HL-60 (cell line): ENCODE measurements at places on chromosomes 12 and 14.
A peak's percentile ranks its signal among the peaks of the same experiment; 100 is the strongest.

- no peak for DNase-seq
Observed at GRCh38 chr14:98956661-98957060, 315.3 kb downstream of the BCL11B start.

DNA sequence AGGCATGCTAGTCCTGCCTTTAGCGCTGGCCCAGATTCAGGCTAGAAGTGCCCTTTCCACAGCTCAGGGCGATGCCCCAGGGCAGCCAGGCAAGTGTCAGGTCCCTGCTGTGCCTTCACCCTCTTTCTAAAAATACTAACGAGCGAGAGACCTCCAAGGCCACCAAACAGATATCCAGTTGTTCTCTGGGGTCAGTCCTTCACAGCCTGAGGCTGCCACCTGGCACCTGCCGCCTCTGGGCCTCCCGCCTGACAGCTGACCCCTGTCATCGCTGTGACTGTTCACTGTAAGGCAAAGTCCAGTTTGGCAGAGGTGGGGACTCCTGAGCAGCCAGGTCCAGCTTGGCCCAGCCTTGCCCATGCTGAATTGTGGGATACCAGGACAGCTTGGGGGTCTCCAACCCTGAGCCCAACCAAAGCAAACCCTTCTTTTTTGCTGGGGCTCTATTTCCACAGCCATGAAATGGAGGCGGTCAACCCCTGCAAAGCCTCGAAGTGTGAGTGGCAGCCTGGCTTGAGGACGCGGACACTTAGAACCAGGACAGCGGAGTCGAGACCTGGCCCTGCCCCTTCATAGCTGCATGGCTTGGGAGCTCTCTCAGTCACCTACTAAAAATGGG, 79.9 kb downstream of the NINJ2 start:
- DNase-seq = no peak

DNA sequence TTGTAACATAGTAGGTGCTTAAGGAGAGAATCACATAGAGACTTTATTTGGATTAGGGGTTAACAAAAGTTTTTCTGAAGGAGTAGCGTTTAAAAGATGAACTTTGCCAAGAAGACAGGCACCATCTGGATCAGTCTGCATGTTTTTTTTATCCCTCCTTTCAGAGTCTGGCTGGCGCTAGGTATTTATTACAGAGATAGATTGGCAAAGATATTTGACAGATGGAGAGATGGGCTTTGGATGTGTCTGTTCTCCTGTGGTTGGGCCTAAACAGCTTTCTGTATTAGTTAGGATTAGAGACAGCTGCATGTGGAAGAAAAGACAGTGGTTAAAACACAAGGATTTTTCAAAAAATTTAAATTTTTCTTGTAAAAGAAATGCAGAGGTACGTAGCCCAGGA, 133.9 kb downstream of the C12orf75 start:
- DNase-seq = no peak

- DNase-seq = no peak
Observed at GRCh38 chr12:49818241-49818895, 9.8 kb downstream of the NCKAP5L start.

DNA sequence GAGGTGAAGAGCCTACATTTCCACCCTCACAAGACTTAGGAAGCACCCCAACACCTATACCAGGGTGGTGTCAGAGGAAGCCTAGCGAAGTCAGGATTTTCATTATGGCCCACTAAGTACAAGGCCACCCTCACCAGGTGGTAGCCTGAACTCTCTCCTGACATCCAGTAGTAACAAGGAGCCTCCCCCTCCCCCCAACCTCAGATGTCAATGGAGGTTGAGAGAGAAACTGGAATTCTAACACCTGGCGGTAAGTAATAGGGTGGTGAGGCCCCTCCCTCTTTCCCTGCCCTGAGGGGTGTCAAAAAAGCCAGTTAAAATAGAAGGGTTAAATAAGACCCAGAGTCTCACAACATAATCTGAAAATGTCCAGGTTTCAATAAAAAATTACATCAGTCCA, 37.6 kb downstream of the SINHCAF start:
- DNase-seq = no peak

- peak; percentile 70 for DNase-seq
Observed at GRCh38 chr12:118377884-118378470, 1.6 kb downstream of the SUDS3 start.

GRCh38 chr12:101945369-101946232, 68.2 kb downstream of the DRAM1 start:
- no peak for DNase-seq

DNA sequence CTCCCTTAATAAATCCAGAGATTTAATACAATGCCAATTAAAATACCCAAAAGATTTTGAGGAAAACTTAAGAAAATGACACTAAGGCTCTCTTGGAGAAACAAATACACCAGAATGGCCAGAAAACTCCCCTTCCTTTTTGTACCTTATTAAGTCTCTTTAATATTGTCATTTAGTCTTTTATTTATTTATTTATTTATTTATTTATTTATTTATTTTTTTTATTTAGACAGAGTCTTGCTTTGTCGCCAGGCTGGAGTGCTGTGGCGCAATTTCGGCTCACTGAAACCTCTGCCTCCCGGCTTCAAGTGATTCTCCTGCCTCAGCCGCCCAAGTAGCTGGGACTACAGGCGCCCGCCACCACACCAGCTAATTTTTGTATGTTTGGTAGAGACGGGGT, 210.6 kb downstream of the DACT1 start:
- no peak for DNase-seq

DNA sequence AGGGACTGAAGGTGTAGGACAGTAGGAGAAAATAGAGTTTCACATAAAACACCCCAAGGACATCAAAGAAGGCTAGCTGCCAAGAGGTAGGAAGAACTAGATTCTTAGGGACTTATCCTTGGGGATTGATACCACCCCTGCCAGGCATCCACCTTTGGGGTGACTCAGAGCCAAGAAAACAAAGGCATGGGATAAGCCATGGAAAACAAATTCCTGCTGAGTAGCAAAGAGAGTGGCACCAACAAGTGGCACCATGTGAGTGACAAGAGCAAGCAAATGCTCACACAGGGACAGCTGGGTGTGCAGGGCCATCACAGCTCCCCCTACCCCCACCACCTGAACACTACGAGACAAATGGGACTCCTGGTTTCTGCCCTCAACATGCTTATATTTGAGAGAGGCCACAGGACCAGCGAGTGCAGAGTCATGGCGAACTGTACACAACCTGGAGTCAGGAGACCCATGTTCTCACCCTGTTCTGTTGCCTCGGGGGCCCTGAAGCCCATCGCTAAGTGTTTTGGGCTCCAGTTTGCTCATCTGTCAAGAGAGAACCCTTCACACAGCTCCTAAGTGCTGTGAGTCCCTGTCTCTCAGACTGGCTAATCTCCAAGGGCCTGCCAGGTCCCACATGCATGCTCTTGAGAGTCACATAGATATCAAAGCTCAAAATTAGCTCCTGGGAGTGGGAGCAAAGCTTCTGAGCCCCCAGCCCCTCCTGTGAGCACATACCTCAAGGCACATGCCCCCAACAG, 91.9 kb downstream of the DPF3 start:
- no peak for DNase-seq

GRCh38 chr12:122793685-122794106, 19.3 kb downstream of the CCDC62 start:
- DNase-seq = peak; percentile 45

GRCh38 chr12:98612696-98613334, 19.3 kb downstream of the SLC25A3 start:
- DNase-seq = no peak

- no peak for DNase-seq
Observed at GRCh38 chr12:67716817-67717216, 68.3 kb downstream of the DYRK2 start.

- DNase-seq = no peak
Observed at GRCh38 chr14:100652744-100653143, 65.5 kb upstream of the BEGAIN start.

GRCh38 chr14:93549595-93549994, 118.9 kb downstream of the UNC79 start:
- DNase-seq = no peak

GRCh38 chr12:122004633-122005071, 17.0 kb upstream of the BCL7A start:
- no peak for DNase-seq

GRCh38 chr14:36099619-36100018, 76.9 kb downstream of the PTCSC3 start:
- no peak for DNase-seq

DNA sequence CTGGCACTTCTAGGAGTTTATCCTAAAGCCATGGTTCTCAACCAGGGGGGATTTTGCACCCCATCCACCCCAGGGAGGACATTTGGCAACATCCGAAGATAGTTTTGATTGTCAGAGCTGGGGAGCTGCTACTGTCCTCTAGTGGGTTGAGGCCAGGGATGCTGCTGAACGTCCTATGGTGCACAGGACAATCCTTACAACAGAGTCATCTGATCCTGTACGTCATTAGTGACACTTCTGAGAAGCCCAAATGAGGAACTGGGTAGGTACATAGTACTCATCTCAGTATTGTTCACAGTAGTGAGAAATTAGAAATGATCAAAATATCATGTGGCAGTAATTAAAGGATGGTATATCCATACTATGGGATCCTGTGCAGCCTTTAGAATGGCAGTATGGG, 185.1 kb downstream of the CHST11 start:
- DNase-seq = peak; percentile 42

- DNase-seq = no peak
Observed at GRCh38 chr14:94823556-94824341, 53.8 kb upstream of the GSC start.

DNA sequence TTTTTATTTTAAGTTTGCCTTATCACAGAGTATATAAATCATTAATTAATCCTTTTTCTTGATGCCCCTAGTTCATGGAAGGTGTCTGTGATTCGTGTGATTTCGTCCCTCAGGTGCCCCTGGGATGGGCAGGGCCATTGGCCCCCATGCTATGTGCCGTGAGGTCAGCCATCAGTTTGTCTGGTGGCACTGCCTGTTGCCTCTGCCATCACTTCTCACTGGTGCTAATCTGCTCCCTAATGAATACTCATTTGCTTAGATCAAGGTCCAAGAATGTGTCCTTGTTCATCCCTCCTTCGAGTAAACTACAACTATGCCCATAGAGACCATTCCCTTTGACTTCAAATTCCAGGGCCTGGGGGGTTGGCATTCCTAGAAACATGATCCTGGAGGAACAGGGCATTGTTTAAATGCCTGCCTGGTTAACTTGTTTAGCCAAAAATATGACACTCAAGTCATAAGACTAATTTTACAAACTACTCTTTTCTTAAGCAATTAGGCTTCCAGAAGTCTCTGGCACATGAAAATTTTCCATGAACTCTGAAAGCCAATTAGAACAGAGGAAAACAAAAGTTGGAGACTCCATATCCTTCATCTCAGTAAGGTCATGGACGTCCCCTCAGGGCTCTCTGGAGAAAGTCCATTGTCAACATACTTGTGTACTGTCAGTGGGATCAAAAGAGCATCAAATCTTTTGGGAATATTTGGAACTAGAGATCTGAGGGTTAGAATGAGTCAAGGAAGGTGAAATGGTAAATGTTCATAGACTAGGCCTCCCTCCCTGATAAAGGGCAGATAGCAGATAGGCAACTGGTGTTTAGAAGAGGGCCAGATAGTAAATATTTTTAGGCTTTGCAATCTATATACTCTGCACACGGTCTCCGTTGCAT, 90.9 kb upstream of the PLXNC1 start:
- DNase-seq = no peak

GRCh38 chr12:127496255-127496654, 770.7 kb upstream of the TMEM132C start:
- DNase-seq = no peak

DNA sequence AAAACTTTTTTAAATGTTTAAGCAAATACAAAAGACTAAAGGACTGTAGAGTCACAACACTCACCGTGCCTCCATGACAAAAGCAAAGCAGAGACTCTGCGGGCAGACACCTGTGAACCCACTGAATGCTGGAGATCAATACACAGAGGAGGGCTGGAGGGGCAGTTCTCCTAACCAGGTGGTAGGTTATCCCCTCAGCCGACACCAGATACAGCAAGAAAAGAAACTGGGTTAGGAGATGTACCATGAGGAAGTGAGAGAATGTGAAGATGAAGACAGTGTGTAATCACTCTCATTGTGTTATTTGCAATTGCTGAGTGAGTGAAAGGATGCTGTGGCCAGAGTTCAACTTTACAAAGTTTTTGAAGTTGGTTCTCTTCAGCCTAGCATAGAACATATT, 480.3 kb downstream of the BCL11B start:
- no peak for DNase-seq

DNA sequence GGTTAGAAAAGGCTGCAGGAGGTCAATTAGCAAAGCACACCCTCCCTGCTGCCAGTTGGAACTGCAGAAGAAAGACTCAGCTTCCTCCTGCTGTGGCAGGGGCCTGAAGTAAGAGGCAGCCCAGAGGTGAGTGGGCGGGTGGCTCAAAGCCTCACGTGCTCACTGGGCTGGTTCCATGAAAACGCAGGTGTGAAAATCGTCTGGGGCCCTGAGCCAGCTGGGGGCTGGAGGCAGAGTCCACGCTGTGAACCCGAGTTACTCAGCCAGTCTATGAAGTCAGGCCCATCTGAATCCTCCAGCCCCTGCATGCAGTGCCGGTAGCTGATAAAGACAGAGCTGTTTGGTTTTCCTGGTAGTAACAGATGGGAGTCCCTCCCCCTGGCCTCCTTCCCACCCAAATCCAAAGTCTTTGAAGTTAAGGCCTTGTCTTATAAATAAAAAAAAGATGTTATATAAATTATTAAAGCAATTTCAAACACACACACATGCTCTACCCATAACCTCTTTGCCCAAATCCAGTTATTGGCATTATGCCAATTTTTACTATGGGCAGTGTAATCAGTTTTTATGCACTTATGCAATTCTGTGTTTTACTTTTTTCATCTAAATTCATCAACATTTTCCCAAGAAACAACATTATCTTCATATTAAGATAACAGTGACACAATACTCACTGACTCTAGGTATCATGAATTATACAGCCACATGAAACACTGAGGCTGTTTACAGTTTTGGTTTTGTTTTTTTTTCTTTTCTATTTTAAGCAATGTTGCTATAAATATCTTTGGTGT, 57.9 kb upstream of the PNMA1 start:
- DNase-seq = peak; percentile 45

- no peak for DNase-seq
Observed at GRCh38 chr12:71558445-71558844, 105.2 kb downstream of the ZFC3H1 start.

- DNase-seq = no peak
Observed at GRCh38 chr14:70473825-70474224, 21.9 kb downstream of the ADAM21 start.

DNA sequence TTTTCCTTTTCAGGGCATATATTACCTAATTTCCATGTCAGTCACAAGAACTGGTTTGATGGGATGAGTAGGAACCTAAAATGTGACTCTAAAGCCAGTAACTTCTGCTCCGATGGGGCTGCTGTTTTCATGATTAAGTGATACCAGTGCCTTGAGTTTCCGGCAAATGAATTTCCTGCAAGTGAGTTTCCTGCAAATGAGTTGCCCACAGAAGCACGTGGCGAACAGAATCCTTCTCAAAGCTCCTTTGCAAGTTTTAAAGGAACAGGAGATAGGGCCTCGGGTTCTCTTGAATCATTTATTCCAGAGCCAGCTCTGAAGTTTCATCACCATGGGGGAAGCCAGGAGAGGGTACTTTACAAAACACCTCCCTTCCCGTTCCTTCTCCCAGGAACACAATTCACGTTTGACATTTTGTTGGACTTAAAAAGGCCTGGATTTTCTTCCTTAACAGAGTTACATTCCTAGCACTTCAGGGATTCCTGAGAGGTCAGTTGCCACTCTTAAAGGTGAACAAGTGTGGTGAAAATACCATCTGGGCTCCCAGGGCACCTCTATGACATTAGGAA, 2.2 kb upstream of the PPTC7 start:
- DNase-seq = peak; percentile 48

GRCh38 chr12:79424109-79424721, 266.5 kb downstream of the PAWR start:
- DNase-seq = no peak
